ENCODE measurements at places on chromosomes 6 and 20.
A peak's percentile ranks its signal among the peaks of the same experiment; 100 is the strongest.

- DNase-seq = no peak
Observed at GRCh38 chr6:41813469-41813868, 26.0 kb downstream of the TOMM6 start.

- DNase-seq = peak; percentile 64
Observed at GRCh38 chr6:53066077-53066417, 843 bp downstream of the FBXO9 start.

- DNase-seq = no peak
Observed at GRCh38 chr6:80938131-80938530, 814.4 kb downstream of the TENT5A start.

- DNase-seq = no peak
Observed at GRCh38 chr6:85772641-85773040, 130.0 kb upstream of the SYNCRIP start.

DNA sequence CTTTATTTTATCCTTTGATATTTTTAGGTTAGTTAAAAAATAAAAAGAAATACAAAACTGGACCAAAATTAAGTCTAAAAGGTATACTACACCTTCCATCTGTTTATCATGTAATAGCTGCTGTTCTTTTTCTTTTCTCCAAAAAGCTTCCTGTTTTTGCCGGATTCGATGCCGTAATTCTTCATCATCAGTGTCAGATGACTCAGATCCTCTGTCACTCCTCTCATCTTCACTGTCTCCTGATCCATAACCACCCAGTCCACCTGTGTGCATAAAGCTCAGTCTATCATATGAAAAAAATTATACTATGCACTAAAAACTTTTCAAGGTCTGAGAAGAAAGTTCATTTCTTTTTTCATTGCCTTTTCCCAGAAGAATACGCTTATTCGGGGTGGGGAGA lies 8.5 kb upstream of the COQ3 start:
- DNase-seq = no peak

- DNase-seq = no peak
Observed at GRCh38 chr6:135534773-135535380, 37.3 kb upstream of the AHI1 start.

GRCh38 chr20:1920252-1920651 lies 25.0 kb downstream of the SIRPA start:
- no peak for DNase-seq

DNA sequence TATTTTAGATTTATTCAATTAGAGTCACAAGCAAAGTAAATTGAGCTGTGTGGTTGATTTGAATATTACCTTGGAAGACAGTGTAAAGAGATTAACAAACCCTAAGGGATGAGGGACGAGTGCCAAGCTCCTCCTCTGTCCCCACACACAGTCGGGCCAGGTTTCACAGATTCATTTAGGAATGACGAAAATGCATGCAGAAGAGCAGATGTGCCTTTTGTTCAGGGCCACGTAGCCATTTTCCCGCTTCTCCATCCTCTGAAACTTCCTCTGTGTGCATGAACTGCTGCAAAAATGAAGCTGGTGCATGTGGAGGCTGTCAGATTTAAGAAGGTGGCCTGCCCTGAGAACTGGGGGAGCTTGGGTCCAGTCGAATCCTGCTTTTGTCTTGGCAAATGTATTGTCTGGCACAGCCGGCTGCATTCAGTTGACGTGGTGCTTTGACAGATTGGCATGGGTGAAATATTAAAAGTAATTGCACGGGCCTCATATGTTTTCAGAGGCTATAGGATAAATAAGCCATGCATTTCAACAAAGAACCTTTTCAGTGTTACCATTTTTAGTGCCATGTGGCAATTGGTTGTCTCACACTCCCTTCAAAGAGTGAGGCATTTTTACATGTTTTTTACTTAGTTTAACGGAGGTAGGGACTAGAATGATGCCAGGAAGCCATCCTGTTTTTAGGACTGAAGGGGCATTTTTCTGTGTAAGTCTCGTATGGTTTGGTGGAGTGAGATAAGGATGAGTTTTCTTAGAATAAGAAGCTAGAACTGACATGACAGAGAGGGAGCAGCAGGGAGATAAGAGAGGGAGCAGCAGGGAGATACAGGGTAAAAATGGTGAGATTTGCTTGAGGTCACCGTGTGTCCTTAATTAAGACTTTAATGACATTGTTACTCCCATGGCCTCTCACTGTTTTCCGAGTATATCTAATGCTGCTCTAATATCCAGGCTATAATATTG lies 361.1 kb downstream of the NRN1 start:
- DNase-seq = no peak

- peak; percentile 20 for DNase-seq
Observed at GRCh38 chr20:34713194-34713943, 9.2 kb downstream of the TP53INP2 start.

DNA sequence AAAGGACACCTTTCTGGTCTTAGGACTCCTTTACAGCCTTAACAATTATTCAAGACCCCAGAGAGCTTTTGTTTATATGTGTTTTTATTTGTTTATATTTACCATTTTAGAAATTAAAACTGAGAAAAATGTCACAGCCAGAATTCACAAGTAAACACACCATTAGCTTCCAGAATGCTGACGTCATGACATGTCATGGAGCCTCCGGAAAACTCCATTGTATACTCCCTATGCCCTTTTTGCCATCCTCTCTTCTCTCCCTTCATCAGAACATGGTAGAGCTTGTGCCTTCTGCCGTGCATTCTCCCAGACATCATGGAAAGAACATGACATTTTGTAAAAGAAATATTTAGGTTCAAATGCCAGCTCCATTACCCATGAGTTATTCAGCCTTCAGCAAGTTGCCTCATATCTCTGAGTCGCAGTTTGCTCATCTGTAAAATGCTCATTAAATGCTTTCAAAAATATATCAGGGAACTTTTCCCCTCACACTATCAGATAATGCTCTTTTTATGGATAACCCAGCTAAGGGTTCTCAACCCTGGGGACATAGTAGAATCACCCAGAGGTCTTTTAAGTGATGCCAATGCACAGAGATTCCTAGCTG lies 27.8 kb downstream of the TNFAIP3 start:
- DNase-seq = no peak

- no peak for DNase-seq
Observed at GRCh38 chr6:119308048-119308570, 41.5 kb downstream of the MAN1A1 start.

GRCh38 chr6:125604257-125604656 lies 145.2 kb upstream of the HEY2 start:
- no peak for DNase-seq
